ENCODE measurements at places on chromosomes 7 and 10.

DNA sequence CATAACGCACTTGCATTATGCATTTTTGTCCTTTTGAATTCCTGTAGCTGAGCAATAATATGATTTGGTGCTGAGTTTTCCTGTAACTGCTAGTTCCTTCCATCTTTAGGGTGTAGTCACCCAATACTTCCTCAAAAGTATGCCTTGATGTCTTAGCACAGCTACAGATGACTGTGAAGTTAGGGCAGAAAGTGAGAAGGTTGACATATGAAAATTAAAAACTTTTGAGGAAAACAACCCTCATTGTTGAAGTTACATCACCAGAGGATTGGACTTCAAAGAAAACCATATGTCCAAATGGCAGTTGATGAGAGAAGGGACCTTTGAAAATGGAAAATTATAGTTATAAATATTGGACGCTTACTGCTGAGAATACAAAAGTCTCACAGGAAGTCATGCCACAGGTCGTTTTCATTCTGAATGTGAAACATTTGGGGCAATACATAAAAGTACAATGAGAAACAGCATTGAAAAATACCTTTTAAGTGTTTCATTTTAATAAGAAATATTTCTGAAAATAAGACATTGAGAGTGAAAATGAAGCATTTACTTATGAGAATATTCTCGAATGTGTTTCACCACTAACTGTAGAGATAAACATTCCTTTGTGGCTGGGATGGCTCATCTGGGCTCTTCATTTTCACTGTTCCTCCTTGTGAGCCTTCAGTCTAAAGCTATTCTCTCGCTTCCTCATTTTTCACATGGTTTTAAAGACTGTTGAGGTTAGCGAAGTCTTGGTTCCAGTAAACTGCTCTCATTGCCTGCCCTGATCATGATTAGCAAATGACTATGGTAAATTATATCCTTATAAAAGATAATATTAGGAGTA, 61.4 kb upstream of the NME8 start:
- DNase-seq, result no peak

- no peak for DNase-seq
Observed at GRCh38 chr7:88635149-88635548, 124.4 kb upstream of the ZNF804B start.

- DNase-seq, result no peak
Observed at GRCh38 chr7:134826105-134826504, 46.7 kb downstream of the CALD1 start.

DNA sequence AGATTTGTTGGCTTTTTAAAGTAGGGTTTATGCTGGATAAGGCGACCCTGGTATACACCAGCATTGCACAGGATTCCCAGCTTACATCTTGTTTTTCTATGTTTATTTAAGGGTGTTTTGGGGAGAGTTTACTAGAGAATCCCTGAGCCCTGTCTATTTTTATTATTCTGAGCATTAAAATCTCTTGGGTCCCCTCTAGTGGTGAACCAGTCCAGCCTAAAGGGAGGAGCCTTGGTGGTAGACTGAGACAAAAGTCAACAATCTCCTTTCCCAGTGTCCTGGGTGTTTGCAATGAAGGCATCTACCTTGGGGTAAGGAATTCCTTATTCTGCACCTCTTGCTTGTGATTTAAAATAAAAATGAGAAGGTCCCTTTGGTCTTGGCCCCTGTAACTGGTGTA, 38.2 kb downstream of the ANTXRL start:
- DNase-seq, result no peak

GRCh38 chr10:18576586-18576985, 74.8 kb downstream of the NSUN6 start:
- DNase-seq, result no peak

- no peak for DNase-seq
Observed at GRCh38 chr7:7354674-7355073, 172.3 kb downstream of the C1GALT1 start.

DNA sequence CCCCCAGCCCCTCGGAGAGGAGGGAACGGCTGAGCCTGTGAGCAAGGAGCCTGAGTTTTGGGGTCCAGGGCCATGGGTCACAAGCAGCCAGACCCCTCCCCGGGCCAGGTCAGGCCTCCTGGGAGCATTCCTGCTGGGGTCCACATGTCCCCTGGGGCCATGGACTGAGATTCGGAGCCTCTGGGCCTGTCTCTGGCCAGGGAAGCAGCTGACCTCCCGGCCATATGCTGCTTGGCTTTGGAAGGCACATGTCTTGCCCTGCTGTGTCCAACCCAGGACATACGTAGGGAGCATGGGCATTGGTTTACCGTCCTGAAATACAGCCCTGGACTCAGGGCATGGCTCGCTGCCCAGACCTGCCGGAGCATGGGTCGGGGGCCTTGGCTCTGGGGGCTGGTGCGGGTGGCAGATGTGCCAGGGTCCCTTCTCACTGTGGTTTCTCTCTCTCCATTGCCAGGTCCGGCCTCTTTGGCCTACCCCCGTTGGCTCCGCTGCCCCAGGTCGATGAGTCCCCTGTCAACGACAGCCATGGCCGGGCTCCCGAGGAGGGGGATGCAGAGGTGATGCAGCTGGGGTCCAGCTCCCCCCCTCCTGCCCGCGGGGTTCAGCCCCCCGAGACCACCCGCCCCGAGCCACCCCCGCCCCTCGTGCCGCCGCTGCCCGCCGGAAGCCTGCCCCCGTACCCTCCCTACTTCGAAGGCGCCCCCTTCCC, 7.3 kb downstream of the PWWP2B start:
- no peak for DNase-seq

GRCh38 chr7:7565746-7566650, 686 bp upstream of the MIOS start:
- DNase-seq, result no peak

DNA sequence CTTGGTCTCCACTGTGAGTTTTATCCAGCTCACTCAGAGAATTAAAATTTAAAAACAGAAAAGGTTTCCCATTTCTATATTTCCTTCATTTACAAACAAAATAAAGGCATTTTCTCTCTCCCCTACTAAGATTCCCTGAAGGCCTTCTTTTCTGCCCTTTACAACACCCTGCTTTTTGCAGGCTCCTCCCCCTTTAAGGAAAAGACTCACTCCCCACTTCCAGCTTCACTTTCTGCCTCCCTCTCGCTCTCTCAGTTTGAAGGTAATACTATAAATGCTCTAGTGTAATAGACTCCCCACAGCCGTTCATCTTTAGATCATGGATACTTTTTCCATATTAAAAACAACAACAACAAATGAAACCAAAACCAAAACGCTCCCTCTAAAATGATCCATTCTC, 53.3 kb downstream of the CDHR3 start:
- DNase-seq, result no peak

GRCh38 chr10:74917481-74918077, 91.2 kb downstream of the KAT6B start:
- no peak for DNase-seq

GRCh38 chr10:76887223-76888010, 750.2 kb downstream of the KCNMA1 start:
- DNase-seq, result no peak

DNA sequence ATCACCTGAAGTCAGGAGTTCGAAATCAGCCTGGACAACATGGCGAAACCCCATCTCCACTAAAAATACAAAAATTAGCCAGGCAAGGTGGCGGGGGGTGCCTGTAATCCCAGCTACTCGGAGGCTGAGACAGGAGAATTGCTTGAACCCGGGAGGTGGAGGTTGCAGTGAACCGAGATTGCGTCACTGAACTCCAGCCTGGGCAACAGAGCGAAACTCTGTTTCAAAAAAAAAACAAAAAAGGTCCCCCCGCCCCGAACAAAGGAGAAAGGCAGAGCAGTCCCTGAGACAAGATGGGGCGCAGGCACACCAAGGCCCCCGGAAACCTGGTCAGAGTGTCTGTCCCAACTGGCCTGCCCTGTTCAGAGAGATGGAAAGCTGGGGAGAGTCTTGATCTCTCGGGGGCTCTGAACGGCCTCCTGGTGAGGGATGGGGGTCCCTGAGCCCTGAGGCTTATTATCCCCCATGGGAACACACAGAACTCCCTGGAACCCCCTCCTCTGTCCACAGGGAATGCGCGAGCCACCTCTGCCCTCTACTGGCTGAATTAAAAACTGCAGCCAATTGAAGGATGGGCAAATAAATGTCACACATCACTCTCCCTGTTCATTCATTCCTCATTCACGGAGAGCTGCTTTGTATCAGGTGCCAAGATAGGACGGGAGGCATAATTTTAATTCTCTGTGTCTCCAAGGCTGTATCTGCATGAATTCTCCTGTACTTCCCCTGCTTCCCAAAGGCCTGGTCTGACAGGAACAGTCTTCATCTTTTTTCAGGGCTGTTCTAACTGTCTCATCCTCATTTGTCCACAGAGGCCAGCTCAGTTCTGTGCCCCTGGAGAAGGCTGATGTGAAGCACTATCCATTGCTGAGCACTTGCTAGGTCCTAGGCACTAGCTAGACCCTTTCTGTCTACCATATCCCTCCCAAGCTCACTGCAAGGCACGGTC, 28.9 kb downstream of the MAT1A start:
- no peak for DNase-seq

DNA sequence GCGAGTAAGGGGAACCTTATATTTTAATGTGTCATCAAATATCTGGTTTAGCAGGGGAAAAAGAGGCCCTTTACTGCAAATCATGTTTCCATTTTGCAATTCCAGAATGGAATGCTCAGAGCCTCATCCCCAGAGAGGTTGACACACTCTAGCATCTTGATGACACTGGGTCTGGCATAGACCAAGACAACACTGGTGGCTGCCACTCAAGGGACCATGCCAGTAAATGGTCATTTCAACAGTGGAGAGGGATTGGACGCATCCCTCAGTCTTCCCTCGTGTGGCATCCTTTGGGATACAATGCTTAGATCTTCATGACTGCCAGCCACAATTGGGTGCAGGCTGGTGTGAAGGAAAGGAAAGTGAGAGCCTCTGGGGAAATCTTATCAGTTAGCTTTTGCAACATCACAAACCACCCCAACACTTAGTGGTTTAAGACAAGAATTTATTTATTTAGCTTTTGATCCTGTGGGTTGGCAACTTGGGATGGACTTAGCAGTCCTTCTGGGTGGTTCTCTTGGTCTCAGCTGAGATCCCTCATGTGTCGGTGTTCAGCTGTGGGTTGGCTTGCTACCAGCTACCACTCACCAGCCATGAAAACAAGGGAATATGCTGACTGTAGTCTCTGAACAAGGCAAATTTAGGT, 21.6 kb downstream of the TACC2 start:
- no peak for DNase-seq

DNA sequence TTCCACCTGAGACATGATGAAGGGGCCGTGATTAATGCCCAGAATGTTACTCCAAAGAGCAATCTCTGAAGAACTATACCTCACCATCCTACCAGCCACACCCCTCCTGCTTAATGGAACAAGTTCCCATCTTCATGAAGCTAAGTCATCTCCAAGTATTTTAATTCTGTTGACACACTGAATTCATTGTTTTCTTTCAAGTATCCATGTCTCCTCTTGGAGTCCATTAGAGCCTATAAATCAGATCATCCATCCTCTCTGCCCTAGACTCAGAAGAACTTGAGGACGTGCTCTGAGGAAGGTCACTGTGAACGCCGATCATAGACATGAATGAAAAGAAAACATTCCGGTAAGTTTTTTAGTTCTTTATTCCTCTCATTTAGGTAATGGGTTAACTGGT, 126.8 kb downstream of the RSU1 start:
- no peak for DNase-seq

DNA sequence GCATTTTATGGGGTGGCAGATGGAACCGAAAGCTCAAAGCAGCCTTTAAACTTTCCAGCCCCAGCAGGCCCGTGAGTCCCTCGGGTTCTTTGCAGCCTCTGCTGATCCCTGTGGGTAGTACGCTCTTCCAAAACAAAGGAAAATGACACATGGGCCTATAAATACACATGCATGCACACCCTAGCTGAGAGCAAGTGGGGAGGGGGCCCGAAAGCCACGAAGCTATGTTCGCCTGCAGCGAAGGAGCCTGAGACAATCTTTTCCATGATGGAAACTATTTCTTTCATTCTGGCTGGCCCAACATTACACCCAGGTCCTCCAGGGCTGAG, 32.2 kb downstream of the CALML5 start:
- no peak for DNase-seq

DNA sequence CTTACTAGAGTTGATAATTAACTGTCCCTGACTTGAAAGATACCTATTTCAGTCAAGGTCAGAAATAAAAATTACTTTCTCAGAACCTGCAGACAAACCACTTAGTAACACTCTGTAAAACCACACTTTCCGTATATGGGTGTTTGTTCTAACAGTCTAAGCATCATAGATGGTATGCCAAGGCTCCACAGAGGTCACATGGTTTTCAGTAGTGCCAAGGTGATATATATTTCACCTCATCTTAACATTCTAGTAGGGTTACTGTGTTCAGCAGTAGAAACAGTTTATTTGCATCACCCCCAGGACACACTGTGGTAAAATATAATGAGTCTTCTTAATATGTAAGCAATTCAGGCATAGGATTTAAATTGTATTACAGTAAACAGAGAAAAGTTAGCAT, 61.5 kb downstream of the KCND2 start:
- no peak for DNase-seq

DNA sequence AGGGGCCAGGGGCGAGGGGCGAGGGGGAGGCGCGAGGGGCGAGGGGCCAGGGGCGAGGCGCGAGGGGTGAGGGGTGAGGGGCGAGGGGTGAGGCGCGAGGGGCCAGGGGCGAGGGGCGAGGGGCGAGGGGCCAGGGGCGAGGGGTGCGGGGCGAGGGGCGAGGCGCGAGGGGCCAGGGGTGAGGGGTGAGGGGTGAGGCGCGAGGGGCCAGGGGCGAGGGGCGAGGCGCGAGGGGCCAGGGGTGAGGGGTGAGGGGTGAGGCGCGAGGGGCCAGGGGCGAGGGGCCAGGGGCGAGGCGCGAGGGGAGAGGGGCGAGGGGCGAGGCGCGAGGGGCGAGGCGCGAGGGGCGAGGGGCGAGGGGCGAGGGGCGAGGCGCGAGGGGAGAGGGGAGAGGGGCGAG, 192.3 kb downstream of the PTPRN2 start:
- DNase-seq, result no peak

- DNase-seq, result no peak
Observed at GRCh38 chr7:87575521-87575920, 25.2 kb downstream of the ABCB1 start.

DNA sequence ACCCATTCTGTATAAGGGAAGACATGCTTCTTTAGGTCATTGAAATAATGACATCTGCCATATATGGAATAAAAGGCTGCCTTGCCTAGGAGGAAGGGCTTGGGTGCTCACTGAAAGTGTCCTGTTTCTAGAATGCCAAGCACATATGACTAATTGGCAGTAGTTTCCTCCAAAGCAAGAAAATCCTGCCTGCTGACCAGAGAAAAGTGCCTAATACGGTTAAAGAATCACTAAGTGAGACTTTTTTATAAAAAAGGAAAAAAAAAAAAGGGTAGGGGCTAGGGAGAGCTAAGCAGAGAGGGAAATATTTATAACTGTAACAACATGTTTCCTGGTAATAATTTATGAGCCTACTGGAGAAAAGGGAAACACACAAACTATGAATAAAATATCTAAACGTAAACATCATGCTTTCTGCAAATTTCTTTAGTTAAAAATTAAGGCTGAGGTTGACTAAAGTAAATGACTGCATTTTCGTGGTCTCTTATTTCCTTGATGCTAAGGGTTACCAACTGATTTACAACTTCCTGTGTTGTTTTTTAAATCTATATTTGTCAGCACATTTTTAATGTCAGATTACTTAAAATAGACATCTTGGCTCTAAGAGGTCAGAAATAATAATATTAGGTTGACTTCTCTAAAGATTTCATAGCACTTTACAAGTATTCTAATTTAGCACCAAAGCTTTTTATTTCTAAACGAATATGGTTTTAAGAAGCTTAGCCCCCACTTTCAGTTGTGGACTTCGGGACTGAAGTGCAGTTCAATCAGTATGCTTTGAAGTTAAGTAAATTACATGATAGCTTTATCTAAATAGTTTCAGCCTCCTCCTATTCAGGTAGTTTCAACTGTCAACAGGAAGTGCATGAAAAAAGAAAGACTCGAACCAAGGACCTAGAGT, 89.6 kb downstream of the CABCOCO1 start:
- DNase-seq, result no peak

GRCh38 chr7:115410434-115410820, 488.5 kb downstream of the MDFIC start:
- DNase-seq, result no peak

Data from NCI-H1417 treated with DMSO at 0.1 percent for 48 hours (cell line).